ENCODE measurements at places on chromosomes 7 and 10. TPM values are rescaled to one million over a fixed set of nuclear protein-coding genes. Genes with fewer than 3 reads are reported as not detected.

DNA sequence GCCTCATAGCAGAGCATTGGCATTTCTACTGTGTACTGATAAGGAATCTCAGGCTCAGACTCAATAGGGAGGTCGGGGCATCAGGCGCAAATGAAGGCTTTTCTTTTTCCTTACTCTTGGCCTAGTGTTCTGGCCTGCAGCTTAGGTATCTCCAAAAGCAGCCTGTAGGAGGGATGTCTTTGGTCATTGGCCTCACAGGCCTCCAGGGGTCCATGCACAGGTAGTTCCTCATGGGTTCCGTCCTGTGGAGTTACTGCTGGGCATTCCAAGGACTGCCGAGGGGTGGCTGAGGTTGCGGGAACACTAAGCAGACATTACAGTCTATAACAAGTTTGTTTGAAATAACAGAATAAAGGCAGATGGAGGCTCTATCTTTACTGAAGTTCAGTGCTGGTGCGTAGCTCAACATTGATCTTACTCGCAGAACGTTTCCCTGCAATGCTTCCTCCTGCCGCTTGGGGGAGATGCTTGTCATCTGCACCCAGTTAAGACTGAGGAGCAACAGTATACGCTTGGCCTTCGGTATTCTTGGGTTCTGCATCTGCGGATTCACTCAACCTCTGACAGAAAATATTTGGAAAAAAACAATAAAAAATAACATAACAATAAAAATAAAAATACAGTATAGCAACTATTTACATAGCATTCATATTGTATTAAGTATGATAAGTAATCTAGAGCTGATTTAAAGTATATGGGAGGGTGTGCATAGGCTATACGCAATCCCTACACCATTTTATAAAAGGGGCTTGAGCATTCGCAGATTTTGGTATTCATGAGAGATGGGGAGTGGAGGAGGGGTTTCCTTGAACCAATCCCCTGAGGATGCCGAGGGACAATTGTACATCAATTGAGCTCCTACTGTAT lies 58.9 kb downstream of the SH2D4B start:
- peak; percentile 39 for DNase-seq

- peak; percentile 71 for DNase-seq
Measured at GRCh38 chr10:4241724-4242345, 456.8 kb upstream of the KLF6 start.

DNA sequence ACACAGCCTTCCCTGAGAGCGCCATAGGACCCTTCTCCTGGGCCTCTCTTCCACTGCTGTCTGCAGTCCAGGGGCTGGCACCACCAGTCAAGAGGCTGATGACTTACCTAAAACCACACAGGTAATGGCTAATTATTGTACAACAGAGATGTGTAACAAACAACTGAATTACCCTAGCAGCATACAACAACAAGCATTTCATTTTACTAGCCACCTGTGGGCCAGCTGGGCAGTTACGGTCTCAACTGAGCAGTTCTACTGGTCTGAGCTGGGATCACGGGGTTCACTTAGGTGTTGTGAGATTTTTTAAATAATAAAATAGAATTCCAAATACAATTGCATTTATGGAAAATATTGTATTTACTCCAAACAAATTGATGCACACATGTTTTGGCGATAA lies 431.9 kb downstream of the TNS3 start:
- no peak for DNase-seq

GRCh38 chr7:148485618-148486017 lies 104.9 kb upstream of the C7orf33 start:
- DNase-seq, result no peak

DNA sequence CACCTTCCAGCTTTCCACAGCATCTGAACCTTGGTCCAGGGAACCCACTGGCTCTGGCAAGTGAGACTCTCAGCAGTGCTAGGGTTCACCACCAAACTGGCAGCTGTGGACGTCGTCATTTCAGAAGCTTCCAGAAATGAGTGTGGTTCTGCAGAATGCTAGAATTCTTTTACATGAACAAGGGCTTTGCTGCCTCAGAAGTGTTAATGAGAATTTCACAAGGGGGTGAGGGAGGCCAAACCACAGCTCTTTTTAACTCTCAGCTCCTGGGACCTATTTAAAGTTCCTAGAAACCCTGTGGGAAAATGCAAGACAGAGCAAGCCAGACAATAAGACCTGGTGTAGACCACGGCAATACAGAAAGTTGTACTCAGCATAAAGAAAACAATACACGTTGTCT lies 129.3 kb upstream of the BET1 start:
- no peak for DNase-seq

DNA sequence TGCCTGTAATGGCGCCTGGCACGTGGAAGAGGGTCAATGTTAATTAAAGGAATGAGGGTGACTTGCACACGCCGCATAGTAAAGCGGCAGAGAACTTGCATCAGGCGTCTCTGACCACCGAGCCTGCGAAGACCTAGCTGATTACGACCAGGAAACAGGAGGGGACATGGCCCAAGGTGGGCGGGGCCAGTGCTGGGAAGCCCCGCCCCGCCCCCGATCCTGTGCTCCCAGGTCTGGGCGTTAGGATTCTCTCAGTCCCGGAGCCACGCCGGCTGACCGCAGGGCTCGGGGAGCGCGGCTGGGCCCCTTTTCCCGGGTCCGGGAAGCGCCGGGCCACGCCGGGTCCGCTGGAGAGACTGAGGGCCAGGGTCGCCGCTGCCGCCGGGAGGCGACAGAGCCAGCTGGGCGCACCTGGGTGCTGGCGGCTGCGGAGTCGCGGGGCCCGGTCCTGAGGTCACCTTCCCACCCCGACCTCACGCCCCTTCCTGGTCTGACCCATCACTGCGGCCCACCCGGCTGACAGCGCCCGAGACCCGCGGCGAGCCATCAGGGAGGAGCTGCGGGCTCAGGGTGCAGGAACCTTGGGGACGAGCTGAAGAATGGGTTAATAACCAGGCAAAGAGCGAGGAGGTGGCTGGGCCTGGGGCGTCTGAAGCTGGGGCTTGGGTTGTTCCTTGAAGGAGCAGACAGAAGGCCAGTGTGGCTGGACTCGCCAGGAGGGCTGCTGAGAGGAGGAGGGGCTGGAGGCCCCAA lies 23.0 kb upstream of the GRID1 start:
- no peak for DNase-seq

DNA sequence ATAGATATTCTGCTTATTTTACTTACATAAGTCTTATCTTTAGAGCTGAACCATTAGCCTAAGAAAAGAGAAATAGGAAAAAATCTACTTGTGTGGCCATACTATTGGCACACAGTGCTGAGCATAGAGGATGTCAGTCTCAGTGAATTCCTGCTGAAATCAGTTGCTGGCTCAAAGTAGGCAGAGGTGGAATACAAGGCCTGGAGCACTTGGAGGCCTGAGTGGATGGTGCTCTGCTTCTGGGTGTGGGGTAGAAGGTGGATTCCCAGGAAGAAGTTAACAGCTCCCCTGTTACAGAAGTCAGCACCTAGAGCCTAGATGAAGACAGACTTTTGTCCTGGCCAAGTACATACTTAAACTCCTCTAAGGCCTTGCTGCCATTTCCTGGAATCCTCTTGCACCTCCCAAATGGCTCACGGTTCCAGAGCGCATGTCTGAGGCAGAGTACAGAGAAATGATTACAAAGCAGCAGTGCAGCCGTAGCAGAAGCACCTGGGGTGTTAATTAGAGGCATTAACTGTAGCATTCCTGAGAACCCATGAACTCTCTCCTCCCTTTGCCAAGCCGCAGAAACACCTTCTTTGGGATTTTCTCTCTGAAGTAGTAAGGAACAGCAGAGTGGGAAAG lies 18.0 kb upstream of the XPNPEP1 start:
- no peak for DNase-seq

- DNase-seq, result no peak
Measured at GRCh38 chr7:102454468-102454867, 10.2 kb downstream of the ALKBH4 start.

DNA sequence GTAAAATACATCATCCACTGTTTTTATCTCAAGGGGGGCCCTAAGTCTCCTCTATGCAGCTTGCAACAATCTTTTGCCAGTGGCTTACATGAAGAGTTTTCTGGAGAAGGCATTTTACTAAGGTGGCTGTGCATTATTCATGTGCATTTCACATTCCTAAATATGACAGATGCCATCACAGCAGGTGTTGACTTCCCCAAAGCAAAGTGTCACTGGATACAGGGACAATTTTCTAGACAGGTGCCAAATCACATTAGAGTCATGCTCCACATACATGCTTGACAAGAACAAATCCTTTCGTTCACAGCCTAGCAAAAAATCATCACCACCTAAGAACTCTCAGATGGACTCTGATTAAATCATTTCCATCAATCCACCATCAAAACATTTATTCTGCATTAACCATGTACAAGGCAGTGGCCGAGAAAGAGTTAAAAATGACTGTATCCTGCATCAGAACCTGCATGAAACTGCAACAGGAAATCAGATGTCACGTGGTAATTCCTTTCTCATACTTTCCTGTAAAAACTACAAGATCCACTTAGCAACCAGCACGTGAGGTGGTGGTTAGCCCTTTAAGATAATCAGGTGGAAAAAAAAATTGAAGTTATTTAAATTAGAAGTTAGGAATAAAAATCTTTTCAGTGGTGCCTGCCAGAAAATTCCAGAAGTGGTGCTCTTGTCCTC lies 88.2 kb upstream of the AFAP1L2 start:
- DNase-seq, result no peak

GRCh38 chr10:121838149-121838548 lies 89.7 kb downstream of the ATE1 start:
- no peak for DNase-seq

GRCh38 chr7:30170476-30171205 lies 35.9 kb downstream of the MTURN start:
- peak; percentile 43 for DNase-seq

GRCh38 chr10:14056610-14057332 lies 274.0 kb downstream of the FRMD4A start:
- no peak for DNase-seq

- DNase-seq, result peak; percentile 33
Measured at GRCh38 chr10:58064714-58065528, 202.8 kb downstream of the IPMK start.

DNA sequence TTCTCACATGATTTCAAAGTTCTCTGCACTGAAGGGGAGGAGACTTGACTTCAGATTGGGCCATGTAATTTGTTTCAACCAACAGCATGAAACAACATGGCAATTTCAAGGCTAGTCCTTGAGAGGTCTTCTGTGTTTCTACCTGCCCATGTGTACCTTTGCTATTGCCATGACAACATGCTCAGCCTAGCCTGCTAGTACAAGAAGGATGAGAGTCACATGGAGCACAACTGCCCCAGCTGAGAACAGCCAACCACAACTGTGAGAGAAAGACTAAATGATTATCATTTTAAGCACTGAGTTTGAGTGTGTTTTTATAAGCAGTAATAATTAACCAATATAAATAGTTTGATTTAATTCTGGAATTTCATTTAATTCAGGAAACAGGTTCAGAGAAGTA lies 41.9 kb downstream of the ANKMY2 start:
- no peak for DNase-seq

DNA sequence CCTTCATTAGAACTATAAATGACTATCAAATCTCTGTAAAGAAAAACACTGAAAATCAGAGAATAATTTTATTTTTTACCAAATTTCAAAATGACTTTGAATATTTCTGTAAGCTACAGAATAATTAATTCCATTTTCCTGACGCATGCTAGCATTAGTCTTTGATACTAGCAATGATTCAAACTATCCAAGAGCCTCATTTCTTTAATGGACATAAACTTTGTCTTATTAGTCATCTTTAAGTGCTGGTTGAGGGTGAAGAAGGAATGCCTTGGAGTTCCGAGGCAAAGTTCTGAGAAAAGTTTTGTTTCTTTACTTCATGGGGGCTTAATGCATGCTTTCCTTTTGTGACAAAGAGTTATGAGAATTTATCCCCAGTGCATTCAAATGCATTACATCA lies 137.3 kb downstream of the AGMO start:
- DNase-seq, result no peak

DNA sequence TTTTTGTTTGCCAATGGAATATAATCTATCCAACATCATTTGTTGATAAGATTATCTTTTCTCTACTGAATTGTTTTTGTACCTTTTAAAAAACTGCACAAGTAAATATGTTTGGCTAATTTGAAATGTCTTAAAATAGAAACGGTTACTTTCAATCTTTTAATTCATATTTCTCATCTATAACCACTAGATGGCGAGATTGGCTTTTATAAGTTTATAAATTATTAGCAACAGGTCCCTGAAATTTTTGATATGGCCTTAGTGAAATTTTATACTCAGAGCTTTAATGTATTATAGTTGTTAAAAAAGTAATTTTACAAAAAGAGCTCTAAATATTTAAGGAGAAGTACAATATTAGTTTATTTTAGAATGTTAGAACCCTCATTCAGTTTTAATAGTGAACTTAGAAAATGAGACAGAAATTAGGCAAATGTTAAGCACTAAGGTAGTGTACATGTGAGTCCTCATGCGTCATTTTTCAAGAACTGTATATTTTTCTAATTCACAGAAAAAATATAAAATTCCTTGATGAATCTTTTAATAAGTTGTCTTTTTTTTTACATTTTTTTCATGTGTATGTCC lies 592.5 kb downstream of the ARL4A start:
- DNase-seq, result peak; percentile 44

Gene SRRM3
- total RNA-seq, result 3.8 TPM

Gene ZPBP
- not detected for total RNA-seq

Gene FBXW4
- 7.7 TPM for total RNA-seq

Gene LIPK
- not detected for total RNA-seq

Gene MKRN1
- 57.9 TPM for total RNA-seq

Gene LRMDA
- not detected for total RNA-seq

Gene COL13A1
- 0.53 TPM for total RNA-seq

Gene SSC4D
- 1.6 TPM for total RNA-seq

Gene TBXAS1
- total RNA-seq, result 14.5 TPM

Gene LIPM
- total RNA-seq, result not detected

Gene TMEM178B
- total RNA-seq, result 0.04 TPM

Gene CLRN3
- not detected for total RNA-seq

Measured in H4 (cell line).